ENCODE measurements at places on chromosomes 2 and 18.

DNA sequence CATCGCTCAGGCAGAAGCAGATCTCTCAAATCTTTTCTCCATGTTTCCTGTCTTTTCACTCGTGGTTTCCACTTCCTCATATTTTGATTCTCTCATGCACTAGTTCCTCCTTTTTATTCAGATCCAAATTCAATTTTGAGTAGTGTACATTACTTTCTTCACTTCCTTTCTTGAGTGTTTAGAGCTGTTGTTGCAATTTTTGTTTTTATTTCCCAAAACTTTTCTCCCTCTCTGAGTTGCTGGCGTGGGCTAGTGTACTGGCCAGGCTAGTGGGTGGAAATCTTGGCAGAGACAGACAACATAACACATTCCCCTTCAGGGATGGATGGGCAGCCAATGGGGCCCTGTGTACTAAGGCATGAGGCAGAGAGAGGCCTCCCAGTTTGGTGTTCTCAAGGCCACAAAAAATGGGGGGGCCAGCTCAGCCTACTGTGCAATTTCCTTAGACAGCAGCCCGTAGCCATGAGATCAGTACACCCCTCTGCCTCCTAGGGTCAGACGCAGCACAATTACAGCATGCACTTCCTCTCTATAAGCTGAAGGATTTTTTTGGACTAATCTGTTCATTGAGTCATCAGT is 145.1 kb upstream of the PID1 start:
- no peak for DNase-seq

DNA sequence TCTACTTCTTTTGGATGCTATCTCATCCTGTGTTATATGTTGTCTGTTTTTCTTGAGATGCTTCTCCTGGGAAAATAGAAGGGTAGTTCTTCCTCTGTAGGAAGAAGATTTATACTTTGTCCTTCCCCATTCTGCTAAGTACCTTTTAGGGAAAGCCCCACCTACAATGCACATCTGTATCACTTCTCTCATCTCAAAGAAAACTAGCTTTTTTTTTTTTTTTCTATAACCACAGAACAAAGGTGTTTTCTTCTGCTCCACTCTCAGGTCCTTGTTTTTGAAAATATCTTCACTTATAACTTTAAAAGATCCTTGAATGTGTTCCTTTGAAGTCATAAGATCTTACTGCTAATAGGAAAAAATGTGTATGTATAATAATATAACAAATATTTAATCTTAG is 30.8 kb downstream of the CCDC150 start:
- no peak for DNase-seq

- DNase-seq: peak; percentile 80
Measured at GRCh38 chr2:54471221-54471711, 15.1 kb downstream of the SPTBN1 start.

- DNase-seq: no peak
Measured at GRCh38 chr2:241563031-241563507, 4.5 kb downstream of the BOK start.

- peak; percentile 55 for DNase-seq
Measured at GRCh38 chr2:229586012-229586411, 128.3 kb downstream of the DNER start.

- DNase-seq: peak; percentile 98
Measured at GRCh38 chr2:74849228-74849892, 15.4 kb downstream of the HK2 start.

- DNase-seq: peak; percentile 39
Measured at GRCh38 chr18:44180683-44181082, 500.0 kb upstream of the SETBP1 start.

- no peak for DNase-seq
Measured at GRCh38 chr2:138279871-138280270, 221.7 kb upstream of the SPOPL start.

DNA sequence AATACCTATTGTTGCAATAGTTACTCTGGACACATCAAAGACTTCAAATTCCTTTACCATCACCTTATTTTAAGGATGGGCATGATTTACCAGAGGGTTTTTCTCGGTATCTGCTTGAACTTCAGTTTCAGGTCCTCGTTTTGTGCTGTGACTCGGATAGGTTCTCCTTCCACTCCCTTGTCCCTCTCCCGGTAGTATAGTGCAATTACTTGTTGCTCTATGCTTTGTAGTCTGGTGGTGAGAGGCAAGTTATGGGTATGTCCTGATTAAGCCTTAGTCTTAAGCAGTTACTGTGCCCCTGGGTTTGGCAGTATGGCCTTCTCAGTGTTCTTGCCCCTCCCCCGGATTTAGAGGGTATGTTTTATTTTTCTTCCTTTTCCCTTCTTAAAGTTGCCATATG is 96.6 kb downstream of the RHBDD1 start:
- no peak for DNase-seq

GRCh38 chr18:67134911-67135310 is 381.6 kb downstream of the DSEL start:
- DNase-seq: no peak

DNA sequence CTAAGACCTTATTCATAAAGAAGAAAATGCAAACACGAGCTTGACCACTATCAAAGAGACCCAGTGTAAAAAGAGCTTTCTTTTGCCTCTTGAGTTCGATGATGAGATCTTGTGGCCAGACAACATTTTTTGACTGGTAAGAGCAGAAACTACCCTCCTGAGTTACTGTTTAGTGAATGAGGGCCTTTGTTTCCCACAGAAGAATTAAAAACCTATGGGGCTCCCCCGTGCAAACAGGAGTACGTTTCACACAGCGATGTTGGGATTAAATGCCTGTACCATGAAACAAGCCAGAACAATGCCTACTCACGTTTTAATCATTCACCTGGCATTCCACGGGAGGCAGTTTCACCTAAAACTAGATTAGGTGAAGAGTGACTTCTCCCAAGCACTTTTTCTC is 36.0 kb downstream of the MYCN start:
- DNase-seq: no peak

DNA sequence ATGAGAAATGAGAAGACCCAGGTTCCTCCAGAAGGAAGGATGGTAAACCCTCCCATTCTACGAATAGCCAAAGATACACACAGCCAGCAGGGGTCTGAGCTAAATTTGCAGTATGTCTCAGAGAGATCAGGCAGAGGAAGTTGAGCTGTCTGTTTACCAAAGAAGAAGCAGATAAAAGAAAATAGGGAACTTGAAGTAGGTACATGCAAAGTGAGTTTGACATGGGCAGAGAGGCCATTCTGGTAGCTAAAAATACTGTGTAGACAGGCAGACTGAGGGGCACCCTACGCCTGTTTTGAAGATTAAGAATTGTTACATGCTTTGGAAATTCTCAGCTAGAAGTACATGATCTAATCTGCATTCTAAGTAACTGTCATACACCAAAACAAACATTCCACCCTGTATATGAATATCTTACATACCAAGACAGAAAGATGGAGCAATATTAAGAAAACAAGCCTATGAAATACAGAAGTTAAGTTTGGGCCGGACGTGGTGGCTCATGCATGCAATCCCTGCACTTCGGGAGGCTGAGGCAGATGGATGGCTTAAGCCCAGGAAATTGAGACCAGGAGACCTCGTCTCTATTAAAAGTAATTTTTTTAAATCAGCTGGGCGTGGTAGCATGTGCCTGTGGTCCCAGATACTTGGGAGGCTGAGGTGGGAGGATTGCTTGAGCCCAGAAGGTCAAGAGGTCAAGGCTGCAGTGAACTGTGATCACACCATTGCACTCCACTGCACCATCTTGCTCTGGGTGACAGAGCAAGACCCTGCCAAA is 157.9 kb downstream of the ANKRD44 start:
- DNase-seq: peak; percentile 34

GRCh38 chr2:236179236-236180075 is 11.3 kb upstream of the GBX2 start:
- DNase-seq: no peak

All from NCI-H226 (cell line).